ENCODE measurements at places on chromosomes 3 and 15.

DNA sequence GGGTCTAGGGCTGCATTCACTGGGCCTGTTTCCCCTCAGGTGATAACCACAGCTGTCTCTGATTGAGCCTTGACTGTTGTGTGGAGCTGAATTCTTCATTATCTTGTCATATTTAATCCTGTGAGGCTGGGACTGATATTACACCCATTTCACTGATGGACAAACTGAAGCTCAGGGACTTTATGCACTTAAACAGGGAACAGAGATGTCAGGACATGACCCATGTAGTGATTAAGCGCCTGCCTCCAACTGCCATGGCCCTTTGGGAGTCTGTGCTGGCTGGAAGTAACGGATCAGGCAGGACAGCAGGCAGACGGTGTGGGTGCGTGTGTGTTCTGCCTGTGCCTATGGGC is 7.5 kb downstream of the GNAI2 start:
- DNase-seq = no peak

- no peak for DNase-seq
These were observed 63.7 kb downstream of the LRCH3 start for GRCh38 chr3:197854596-197855343.

DNA sequence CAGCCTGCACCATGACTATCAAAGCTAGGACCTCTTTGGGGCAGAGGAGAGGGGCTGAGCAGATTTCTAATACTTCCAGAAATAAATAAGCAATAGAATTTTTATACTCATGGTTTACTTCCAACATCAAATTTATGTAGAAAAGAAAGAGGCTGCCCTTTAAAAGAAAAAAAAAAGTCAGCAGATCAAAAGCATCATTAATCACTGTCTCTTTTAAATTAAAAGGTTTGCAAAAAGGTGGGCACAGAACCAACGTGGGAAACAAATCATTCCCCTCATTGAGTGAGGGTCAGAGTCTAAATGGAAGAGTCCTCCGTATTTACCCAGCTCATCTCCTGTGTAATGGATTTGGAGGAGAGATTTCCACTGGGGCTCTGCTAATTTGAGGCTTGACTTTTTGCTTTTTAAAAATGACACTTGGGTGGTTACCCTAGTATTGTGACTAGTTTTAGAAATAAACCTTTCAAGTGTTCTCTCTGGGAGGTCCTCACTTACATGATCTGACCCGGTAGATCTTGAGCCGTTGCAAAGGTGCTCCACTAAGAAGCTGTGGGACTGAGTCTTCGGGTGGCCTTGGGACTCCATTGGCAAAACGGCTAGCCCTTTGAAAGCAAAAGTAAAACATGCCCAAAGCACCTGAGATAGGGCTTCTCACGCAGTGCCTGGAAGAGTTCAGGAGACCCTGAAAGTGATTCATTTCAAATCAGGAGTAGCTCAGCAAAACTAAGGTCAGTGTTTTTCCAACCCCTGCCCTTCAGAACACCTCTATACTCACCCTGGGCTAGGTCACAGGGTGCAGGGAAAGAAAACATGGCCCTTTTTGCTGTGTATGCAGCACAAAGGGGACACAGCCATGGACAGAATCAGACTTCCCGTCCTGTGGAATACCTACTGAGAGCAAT is 320.9 kb downstream of the FOXP1 start:
- no peak for DNase-seq

DNA sequence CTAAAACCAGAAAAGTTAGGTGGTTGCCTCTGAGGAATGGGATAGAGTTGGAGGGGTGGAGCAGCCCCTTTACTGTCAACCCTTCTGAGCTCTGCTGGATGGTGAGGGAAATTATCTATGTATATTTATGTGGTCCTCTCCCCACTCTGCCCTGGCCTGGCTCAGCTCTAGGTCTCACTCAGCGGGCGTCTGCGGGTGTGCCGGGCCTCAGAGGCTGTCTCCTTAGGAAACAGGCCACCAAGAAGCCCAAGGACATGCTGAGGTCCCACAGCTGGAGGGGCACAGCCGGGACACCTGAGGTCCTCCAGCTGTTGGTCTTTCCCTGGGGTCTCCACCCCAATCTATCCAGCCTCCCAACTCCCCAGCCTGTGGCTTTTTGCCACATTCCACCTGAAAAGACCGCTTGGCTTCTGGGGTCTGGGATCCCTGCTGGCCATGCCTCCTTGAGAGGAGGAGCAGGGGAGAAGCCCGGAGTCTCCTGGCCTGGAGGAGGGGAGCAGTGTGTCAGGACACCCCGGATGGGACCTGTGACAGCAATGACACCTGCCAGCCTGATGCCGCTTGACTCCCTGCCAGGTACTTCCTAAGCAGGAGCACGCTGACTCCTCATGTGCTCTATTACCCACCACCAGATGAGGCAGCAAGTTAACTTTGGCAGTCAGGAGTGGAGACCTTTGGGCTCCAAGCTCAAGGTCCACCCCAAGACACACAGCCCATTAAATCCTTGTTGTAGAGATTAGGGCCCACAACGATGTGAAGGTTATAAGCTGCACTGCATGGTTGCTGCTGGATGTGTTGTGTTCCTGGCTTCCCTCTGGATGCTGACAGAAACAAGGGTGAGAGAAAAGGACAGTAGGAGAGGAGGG is at the start of gene SLC28A1:
Gene SLC28A1 (plus strand): TSS at position 747 of the 866 bp plus-strand sequence. CDS start 3,099 bp downstream, outside the sequence.
- DNase-seq = peak; percentile 12

DNA sequence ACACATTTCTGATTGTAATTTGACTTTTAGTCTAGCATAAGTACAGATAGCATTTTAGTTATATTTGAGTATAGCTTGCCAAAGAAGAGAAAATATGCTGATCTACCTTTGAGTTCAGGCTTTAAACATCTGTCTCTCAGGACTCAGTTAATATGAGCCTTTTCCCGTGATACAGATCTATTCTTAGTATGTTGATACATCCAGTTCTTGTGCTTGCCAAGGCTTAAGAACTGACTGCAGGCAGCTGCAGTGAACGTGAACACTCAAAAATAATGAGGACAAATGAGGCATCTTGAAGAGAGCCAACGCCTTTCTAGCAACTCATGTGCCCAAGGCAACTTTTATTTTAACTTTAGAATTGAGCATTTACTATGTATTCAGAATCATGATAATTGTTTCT is 325.5 kb downstream of the SI start:
- DNase-seq = no peak

DNA sequence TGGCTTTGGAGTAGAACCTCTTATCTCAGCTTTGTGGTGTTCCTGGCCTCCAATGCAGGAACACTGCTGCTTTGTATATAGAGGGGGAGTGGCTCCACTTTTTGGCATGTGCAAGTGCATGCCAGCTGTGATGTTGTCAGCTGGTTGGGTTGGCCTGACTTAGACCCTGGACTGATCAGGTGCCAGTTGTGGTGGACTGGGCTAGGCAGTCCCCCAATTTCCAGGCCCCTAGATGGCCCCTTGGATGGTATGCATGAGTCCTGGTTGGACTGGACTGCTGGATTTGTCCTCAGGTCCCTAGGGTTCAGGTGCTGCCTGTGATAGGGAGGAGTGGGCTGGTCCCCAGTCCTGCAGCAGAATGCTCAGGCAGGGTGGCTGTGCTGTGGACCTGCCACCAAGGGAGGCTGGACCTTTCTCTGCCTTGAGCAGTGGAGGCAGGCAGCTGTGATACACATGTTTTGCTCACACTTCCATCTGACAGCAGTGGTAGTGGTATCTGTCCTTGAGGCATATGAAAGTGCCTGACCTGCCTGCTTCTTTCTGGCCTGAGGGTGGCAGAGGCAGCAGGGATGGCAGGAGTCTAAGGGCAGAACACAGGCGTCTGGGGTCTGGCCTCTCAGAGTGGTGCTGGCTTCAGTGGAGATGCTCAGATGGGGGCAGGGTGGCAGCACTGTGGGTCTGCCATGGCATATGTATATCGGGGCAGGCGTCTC is 74.8 kb downstream of the STXBP5L start:
- no peak for DNase-seq

GRCh38 chr3:4449043-4449805 is 17.8 kb downstream of the SUMF1 start:
- no peak for DNase-seq

- no peak for DNase-seq
These were observed 114.0 kb downstream of the MAGI1 start for GRCh38 chr3:65924762-65925161.
